Hepatocyte (in vitro differentiated cells): ENCODE measurements at places on chromosomes 6 and 20.

GRCh38 chr6:79617518-79617941 lies 13.6 kb upstream of the SH3BGRL2 start:
- no peak for DNase-seq

- DNase-seq, result peak; percentile 94
Measured at GRCh38 chr6:16277101-16277981, 39.0 kb downstream of the GMPR start.

DNA sequence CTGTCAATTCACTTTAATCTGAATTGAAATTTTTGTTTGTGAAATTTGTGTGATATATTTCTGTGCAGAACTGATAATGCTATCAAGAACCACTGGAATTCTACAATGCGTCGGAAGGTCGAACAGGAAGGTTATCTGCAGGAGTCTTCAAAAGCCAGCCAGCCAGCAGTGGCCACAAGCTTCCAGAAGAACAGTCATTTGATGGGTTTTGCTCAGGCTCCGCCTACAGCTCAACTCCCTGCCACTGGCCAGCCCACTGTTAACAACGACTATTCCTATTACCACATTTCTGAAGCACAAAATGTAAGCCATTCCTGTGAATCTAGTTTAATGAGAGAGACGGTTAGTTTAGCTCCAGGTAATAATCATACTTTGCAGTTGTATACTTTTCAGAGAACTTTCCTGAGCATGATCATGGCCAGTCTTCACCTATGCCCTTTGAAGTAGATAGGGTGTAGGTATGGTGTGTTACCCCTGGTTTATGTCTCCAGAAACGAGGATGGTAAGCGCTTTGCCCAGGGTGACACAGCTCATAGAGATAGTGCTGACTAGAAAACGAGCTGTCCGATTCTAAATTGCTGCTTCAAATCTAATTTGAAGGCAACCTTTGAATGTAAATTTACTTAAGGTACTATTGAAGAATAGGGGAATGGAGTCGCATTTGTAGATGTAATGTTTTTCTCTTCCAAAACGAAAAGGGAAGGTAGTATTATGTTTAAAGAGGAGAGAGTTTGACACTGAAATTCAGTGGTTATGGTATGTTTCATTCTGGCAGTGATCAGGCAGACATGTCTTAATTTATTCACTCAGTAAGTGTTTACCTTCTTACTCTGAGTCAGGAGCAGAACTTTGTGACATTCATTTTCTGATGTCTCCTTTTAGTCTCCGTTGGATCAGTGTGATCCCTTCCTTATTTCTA lies 11.4 kb downstream of the MYB start:
- no peak for DNase-seq

GRCh38 chr6:8941577-8941976 lies 506.2 kb upstream of the SLC35B3 start:
- DNase-seq, result no peak

DNA sequence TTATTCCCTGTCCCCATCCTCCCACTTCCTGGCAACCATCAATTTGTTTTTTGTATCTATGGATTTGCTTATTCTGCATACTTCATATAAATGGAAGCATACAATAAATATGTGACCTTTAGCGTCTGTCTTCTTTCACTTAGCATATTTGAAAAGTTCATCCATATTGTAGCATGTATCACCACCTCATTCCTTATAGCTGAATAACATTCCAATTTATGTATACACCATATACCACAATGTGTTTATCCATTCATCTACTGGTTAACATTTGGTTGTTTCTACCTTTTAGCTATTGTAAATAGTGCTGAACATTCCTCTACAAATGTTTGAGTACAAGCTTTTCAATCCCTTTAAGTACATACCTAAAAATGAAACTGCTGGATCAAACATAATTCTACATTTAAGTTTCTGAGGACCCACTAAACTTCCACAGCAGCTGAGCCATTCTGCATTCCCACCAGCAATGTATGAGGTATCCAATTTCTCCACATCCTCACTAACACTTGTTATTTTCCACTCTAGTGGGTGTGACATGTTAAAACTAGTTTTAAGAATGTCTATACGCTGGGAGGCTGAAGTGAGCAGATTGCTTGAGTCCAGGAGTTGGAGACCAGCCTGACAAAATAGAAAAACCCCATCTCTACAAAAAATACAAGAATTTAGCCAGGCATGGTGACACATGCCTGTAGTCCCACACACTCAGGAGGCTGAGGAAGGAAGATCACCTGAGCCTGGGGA lies 32.9 kb downstream of the NUDT3 start:
- DNase-seq, result no peak

- DNase-seq, result no peak
Measured at GRCh38 chr20:62671765-62672164, 29.5 kb downstream of the SLCO4A1 start.

DNA sequence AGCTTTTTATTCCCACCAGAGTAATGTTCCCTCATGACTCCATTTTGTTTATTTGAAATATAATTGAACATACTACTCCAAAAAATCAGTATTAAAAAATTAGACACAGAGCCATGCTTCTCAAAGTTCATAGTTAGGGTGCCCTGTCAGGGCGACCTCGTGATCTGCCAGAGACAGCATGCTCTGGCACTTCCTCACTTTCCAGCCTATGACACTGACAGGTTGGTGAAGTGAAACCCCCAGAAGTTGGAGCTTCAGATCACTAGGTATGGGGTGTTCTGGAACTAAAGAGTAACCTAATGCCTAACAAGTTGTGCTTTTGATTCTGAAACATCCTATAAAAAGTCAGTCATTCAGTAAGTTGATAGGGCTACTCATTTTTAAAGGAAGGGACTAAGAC lies 93.0 kb downstream of the TBC1D7 start:
- no peak for DNase-seq
